ENCODE measurements at places on chromosomes 2 and 18. TPM values are rescaled to one million over a fixed set of nuclear protein-coding genes. Genes with fewer than 3 reads are reported as not detected.

Gene ZNF513
- total RNA-seq: 12.9 TPM

Gene SLC14A1
- total RNA-seq: 0.25 TPM

Gene ASIC4
- total RNA-seq: not detected

Gene XDH
- total RNA-seq: 19.3 TPM

Gene ADAM17
- 29.3 TPM for total RNA-seq

Gene LINC00305
- not detected for total RNA-seq

Gene LRP2
- total RNA-seq: not detected

Gene OBSL1
- 33.7 TPM for total RNA-seq

Gene ANKRD30B
- total RNA-seq: not detected

Gene TUBB8B
- total RNA-seq: 0.67 TPM

Gene DPYSL5
- not detected for total RNA-seq

Gene ARID5A
- total RNA-seq: 8.5 TPM

Gene DRC1
- not detected for total RNA-seq

Gene TIA1
- total RNA-seq: 45.2 TPM

Gene ANKRD23
- 0.92 TPM for total RNA-seq

Gene METTL5
- total RNA-seq: 105 TPM

Gene ST6GAL2
- 0.03 TPM for total RNA-seq

Gene RAB27B
- total RNA-seq: 4.3 TPM

Gene GALNT5
- 10.2 TPM for total RNA-seq

Gene ERBB4
- not detected for total RNA-seq

Gene NDUFV2
- 141 TPM for total RNA-seq

Gene SPHKAP
- total RNA-seq: not detected

Gene RAD51AP2
- 0.10 TPM for total RNA-seq

Gene SPC25
- total RNA-seq: 15.4 TPM

Gene SNED1
- not detected for total RNA-seq

Gene OTOS
- not detected for total RNA-seq

Gene LYPD1
- not detected for total RNA-seq

Gene PROM2
- total RNA-seq: 40.7 TPM

Gene SRD5A2
- not detected for total RNA-seq

Gene GALR1
- total RNA-seq: not detected

Gene OXER1
- total RNA-seq: not detected

All from foreskin keratinocyte (primary cell).